ENCODE measurements at places on chromosomes 1 and 21. TPM values are rescaled to one million over a fixed set of nuclear protein-coding genes. Genes with fewer than 3 reads are reported as not detected.

LDLRAD1 gene
- not detected for total RNA-seq

FLG2 gene
- not detected for total RNA-seq

CNN3 gene
- total RNA-seq, result 392 TPM

DNA sequence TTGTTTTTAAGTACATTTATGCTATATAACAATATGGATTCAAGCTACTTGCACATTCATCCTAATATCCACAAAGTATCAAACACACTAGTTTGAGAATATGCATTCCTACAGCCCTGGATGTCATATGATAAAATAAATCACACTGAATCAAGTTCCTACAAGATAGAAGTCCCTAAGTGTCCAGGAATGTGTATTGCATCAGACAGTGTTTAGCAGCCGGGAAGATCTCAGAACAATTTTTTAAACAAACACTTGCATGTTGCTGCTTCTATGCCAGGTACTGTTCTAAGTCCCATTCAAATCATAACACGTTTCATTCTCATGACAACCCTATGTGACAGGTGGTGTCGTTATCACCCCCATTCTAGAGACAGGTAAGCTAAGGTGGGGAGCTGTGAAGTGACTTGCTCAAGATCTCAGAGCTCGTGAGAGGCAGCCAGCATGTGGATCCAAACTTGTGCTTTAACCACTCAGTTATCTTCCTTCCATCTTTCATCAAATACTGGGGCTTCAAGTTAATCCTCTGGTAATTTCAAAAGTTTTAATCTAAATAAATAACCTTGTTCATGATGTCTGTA is 68.3 kb upstream of the KIF26B start:
- H3K27me3 ChIP-seq, result no peaks in the 10 kb centered on the region
- no peaks in the 10 kb centered on the region for H3K36me3 ChIP-seq
- H3K27ac ChIP-seq, result no peak overlapping the region

- DNase-seq, result no peak
- H3K27me3 ChIP-seq, result no peaks in the 10 kb centered on the region
- no peak overlapping the region for H3K27ac ChIP-seq
- peaks cover 6% of the 10 kb centered on the region for H3K4me1 ChIP-seq
Measured at GRCh38 chr1:164803366-164803765, 244.4 kb downstream of the PBX1 start.

DNA sequence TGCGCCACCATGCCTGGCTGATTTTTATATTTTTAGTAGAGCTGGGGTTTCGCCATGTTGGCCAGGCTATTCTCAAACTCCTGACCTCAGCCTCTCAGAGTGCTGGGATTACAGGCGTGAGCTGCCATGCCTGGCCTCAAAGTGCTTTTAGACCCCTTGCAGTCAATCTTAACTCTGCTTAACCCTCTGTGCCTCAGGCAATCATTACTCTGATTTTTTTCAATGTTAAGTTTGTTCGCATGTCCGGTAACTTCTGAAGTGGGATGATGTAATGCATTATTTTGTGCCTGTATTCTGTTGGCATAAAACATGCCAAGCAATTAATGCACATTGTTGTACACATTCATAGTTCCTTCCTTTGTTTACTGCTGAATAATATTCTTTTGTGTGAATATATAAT is 18.6 kb downstream of the SMG7 start:
- H3K36me3 ChIP-seq, result no peaks in the 10 kb centered on the region
- no peak overlapping the region for H3K27ac ChIP-seq
- no peak overlapping the region for H3K4me3 ChIP-seq
- DNase-seq, result no peak
- no peaks in the 10 kb centered on the region for H3K4me1 ChIP-seq
- H3K27me3 ChIP-seq, result no peaks in the 10 kb centered on the region

- no peaks in the 10 kb centered on the region for H3K27me3 ChIP-seq
- H3K36me3 ChIP-seq, result no peaks in the 10 kb centered on the region
- no peak overlapping the region for H3K27ac ChIP-seq
- H3K4me1 ChIP-seq, result peaks cover 4% of the 10 kb centered on the region
- DNase-seq, result no peak
- H3K4me3 ChIP-seq, result no peak overlapping the region
Measured at GRCh38 chr1:40185951-40186864, 25.0 kb downstream of the RLF start.

- no peaks in the 10 kb centered on the region for H3K36me3 ChIP-seq
- H3K4me3 ChIP-seq, result no peak overlapping the region
- no peak overlapping the region for H3K27ac ChIP-seq
- DNase-seq, result no peak
Measured at GRCh38 chr1:179601093-179601492, 9.5 kb downstream of the TDRD5 start.

- H3K4me1 ChIP-seq, result peaks cover 32% of the 10 kb centered on the region
- DNase-seq, result no peak
- no peaks in the 10 kb centered on the region for H3K36me3 ChIP-seq
- no peak overlapping the region for H3K4me3 ChIP-seq
- no peak overlapping the region for H3K27ac ChIP-seq
Measured at GRCh38 chr1:91559838-91560565, 59.4 kb downstream of the CDC7 start.

DPT gene
- not detected for total RNA-seq
